ENCODE measurements at places on chromosomes 4 and X. TPM values are rescaled to one million over a fixed set of nuclear protein-coding genes. Genes with fewer than 3 reads are reported as not detected.
A peak's percentile ranks its signal among the peaks of the same experiment; 100 is the strongest.

DNA sequence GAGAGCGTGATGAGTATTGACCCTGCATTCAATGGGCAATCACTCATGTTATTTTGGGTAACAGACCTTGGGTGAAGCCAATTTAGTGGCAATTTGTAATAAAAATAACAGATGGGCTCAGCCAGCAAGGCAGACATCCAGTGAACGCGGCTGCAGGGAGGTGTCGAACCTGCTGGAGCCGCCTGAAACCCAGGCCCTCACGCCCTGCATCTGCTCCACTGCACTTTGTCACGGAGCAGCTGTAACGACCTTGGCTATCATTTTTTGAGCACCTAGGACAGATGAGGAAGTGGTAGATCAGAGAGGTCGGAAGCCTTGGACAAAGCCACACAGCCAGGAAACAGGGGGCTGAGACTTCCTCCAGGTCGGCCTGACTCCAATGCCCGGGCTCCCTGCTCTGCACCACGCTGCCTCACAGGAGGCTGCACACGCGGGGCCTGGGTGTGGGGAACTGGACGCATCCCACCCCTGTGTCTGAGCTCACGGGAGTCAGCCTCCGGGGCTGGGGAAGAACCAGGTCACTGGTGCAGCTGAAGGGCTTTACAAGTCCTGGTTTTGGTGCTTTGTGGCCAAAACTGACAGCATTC is 19.4 kb downstream of the HMX1 start:
- no peak for DNase-seq

- no peak for DNase-seq
Observed at GRCh38 chr4:103364083-103364482, 165.9 kb upstream of the CENPE start.

Gene MAP7D2
- 0.68 TPM for polyA plus RNA-seq

- DNase-seq, result no peak
Observed at GRCh38 chr4:99825272-99825671, 8.6 kb downstream of the DAPP1 start.

GRCh38 chr4:3307891-3308575 is 15.2 kb downstream of the RGS12 start:
- peak; percentile 40 for DNase-seq

DNA sequence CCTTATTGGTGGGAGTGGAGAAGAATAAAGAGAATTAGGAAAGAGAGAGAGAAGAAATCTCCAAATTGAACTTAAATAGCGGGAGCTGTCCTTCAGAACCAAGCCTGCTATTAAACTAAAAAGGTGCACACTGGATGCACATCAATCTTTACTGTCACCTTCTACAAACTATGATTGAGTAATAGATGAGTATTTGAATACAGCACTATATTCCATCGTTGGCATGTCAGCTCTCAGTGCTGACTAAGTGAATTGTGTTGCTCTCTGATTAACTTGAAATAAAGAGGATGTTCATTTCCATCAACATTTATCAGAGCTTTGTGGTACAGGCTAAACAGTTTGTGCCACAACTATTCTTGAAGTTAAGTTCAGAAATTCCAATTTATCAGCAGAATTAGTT is 143.7 kb upstream of the PABPC4L start:
- no peak for DNase-seq

Gene FAM156A
- 8.2 TPM for polyA plus RNA-seq

GRCh38 chrX:40303256-40304077 is 205.7 kb upstream of the BCOR start:
- DNase-seq, result no peak

- DNase-seq, result no peak
Observed at GRCh38 chr4:78788007-78788889, 12.1 kb downstream of the BMP2K start.

All from right cardiac atrium (tissue), 5 donors.